Chondrocyte (in vitro differentiated cells): ENCODE measurements at places on chromosomes 3 and 15. TPM values are rescaled to one million over a fixed set of nuclear protein-coding genes. Genes with fewer than 3 reads are reported as not detected.

- no peaks in the 10 kb centered on the region for H3K27me3 ChIP-seq
- H3K27ac ChIP-seq = no peak overlapping the region
- no peak overlapping the region for H3K4me3 ChIP-seq
- no peak for DNase-seq
Observed at GRCh38 chr3:66338927-66339326, 118.1 kb downstream of the SLC25A26 start.

DNA sequence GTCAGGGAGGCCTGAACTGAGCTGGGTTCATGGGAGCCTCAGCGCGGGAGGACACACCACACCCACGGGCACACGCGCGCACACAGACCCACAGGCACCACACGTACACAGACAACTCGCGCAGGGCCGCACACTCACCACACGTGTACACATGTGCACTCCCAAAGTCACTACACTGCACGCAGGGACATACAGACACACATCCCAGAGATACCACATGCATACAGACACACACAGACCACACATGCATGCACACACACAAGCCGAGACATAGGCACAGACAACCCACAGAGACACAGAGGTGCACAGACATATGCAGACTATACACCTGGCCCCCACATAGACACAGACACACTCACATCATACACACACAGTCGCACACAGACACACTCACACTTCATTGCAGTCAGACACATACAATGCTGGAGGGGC, 1.1 kb upstream of the MGLL start:
- H3K36me3 ChIP-seq = peaks cover 4% of the 10 kb centered on the region
- no peak for DNase-seq
- H3K4me3 ChIP-seq = peak overlapping the region; percentile 56
- H3K27ac ChIP-seq = no peak overlapping the region
- H3K4me1 ChIP-seq = peaks cover 39% of the 10 kb centered on the region

- H3K4me1 ChIP-seq = no peaks in the 10 kb centered on the region
- no peak for DNase-seq
- H3K27ac ChIP-seq = no peak overlapping the region
- H3K4me3 ChIP-seq = no peak overlapping the region
Observed at GRCh38 chr15:51775967-51776816, 24.8 kb downstream of the TMOD2 start.

DNA sequence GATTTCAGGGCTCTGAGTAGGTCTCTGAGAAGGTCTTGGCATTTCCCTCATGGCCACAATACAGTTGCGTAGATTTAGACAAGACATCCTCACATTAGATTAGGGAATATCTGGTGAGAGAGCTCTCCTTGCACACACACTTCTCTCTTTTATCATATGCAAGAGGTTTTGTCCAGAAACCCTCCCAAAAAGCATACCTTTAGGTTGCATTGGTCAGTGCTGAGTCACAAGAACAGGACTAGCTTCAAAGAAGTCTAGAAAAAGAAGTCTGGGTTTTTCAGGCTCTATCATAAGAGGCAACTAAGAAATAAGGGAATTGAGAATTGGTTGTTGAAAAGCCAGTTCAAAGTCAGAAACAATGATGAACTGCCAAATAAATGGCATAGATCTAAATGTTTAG, 40.1 kb upstream of the MITF start:
- no peaks in the 10 kb centered on the region for H3K4me1 ChIP-seq
- H3K36me3 ChIP-seq = peaks cover 2% of the 10 kb centered on the region
- H3K4me3 ChIP-seq = no peak overlapping the region
- no peak overlapping the region for H3K27ac ChIP-seq
- H3K27me3 ChIP-seq = no peaks in the 10 kb centered on the region
- DNase-seq = no peak

DNA sequence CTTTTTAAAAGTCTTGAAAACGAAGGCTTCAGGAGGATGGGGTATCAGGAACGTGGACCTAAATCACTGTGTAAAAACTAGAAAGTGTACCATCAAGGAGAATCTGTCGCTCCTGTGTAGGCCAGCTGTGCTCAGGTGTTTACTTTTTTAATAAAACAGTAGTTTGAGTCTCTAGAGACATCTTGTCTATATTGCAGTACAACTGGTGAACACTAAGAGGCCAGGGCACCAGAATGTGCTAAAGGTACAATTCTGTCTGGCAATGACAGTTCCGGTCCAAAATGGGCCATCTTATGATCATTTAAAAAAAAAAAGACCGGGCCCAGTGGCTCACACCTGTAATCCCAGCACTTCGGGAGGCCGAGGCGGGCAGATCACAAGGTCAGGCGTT, 61.8 kb upstream of the MCF2L2 start:
- H3K27ac ChIP-seq = peak overlapping the region; percentile 74
- DNase-seq = no peak
- H3K4me1 ChIP-seq = peaks cover 39% of the 10 kb centered on the region
- no peaks in the 10 kb centered on the region for H3K36me3 ChIP-seq
- peaks cover 5% of the 10 kb centered on the region for H3K27me3 ChIP-seq

DNA sequence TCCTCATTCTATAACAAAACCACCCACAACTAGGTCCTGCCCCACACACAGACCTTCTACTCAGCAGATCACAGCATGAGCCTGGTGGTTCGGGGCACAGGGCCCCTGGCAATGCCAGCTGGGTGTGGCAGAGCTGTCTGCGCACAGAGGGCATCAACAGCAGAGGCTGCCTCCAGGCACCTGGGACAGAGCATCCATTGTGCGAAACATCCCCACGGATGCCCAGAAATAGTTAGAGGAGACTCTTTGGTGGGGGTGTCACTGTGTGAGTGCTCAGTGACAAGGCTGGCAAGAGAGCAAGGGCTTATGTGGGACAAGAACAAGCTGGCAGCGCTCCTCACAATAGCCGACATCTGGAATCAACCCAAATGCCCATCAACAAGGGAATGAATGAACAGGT, 487.4 kb upstream of the PROK2 start:
- H3K4me1 ChIP-seq = peaks cover 68% of the 10 kb centered on the region
- H3K27me3 ChIP-seq = no peaks in the 10 kb centered on the region
- H3K27ac ChIP-seq = no peak overlapping the region
- no peak for DNase-seq
- no peaks in the 10 kb centered on the region for H3K36me3 ChIP-seq
- H3K4me3 ChIP-seq = no peak overlapping the region

- no peaks in the 10 kb centered on the region for H3K27me3 ChIP-seq
- no peak overlapping the region for H3K27ac ChIP-seq
- DNase-seq = no peak
- H3K36me3 ChIP-seq = peaks cover 17% of the 10 kb centered on the region
Observed at GRCh38 chr3:123952844-123953520, 8.0 kb downstream of the CCDC14 start.

DNA sequence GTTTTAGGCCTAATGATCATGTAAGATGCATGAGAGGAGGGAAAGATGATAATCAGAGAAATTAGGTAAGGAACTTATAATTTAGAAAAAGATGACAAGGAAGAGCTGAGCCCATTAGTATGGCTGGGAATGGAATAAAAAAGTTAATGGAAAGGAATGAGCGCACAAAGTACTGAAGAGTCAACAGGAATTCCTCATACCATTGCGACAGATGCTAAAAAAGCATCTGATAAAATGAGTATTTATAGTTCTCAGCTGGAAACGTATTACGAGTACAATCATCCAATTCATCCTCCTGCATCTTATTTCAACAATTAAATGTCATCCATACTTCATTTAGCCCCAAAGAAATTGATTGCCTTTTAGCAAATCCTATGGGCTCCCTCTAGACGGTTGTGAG, 58.9 kb downstream of the TMCC1 start:
- no peak for DNase-seq
- peaks cover 44% of the 10 kb centered on the region for H3K4me1 ChIP-seq
- no peak overlapping the region for H3K27ac ChIP-seq
- H3K27me3 ChIP-seq = no peaks in the 10 kb centered on the region
- H3K36me3 ChIP-seq = peaks cover 2% of the 10 kb centered on the region

- H3K27ac ChIP-seq = no peak overlapping the region
- peaks cover 14% of the 10 kb centered on the region for H3K4me1 ChIP-seq
- H3K36me3 ChIP-seq = no peaks in the 10 kb centered on the region
- no peaks in the 10 kb centered on the region for H3K27me3 ChIP-seq
- DNase-seq = no peak
Observed at GRCh38 chr15:99057020-99057419, 47.9 kb upstream of the SYNM start.

The CAND2 gene
- total RNA-seq = 11.3 to 15.7 TPM (median 12.0 TPM) in 3 replicates

The CPNE9 gene
- not detected in 3 replicates for total RNA-seq

The NR2E3 gene
- total RNA-seq = not detected in 3 replicates
